Activated CD8-positive, alpha-beta memory T cell treated with anti-CD3 and anti-CD28 coated beads, Interleukin-2, amount 10 ng/mL, durations not matched to agents 7 days and 5 days (primary cell): ENCODE measurements at places on chromosomes 3 and 15.

- no peak for DNase-seq
- no peak overlapping the region for H3K4me3 ChIP-seq
- no peaks in the 10 kb centered on the region for H3K4me1 ChIP-seq
- no peaks in the 10 kb centered on the region for H3K27me3 ChIP-seq
- H3K27ac ChIP-seq = no peak overlapping the region
- no peaks in the 10 kb centered on the region for H3K36me3 ChIP-seq
Measured at GRCh38 chr3:66012711-66013110, 26.0 kb downstream of the MAGI1 start.

DNA sequence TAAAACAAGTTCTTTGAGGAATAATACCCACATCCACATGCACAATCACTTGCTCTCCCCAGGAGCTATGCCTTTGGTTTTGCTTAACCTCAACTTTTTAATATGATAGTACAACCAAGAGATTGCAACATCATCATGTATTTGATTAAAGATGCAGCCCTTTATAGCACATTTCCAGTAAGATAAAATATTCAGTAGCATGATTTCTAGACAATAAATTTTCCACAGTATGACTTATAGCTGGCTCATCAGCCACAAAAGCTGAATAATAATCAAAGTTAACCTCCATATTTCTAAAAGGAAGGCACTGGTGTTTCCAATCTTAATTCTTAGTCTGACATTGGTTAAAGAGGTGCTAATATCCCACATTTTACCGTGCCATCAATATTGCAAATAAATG is 622.5 kb downstream of the TBL1XR1 start:
- no peaks in the 10 kb centered on the region for H3K36me3 ChIP-seq
- H3K27me3 ChIP-seq = no peaks in the 10 kb centered on the region
- no peaks in the 10 kb centered on the region for H3K4me1 ChIP-seq
- H3K4me3 ChIP-seq = no peak overlapping the region
- H3K27ac ChIP-seq = no peak overlapping the region

DNA sequence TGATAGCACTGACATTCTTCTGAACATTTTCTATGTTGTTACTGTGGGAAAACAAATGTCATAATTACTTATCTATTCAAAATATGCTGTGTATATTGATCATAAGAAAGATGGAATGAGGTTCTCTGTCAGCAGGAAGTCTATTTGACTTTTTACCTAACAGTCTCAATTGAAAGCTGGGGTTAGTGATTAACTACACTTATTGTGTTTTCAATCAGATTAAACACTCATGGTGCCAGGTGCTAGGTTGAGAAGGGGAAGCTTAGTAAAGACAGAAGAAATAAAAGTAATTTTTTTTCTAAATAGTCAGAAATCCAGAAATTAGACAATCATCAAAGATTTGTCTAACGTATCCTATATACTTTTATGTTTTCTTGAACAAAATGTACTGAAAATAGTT is 281.0 kb upstream of the NR2E3 start:
- no peak overlapping the region for H3K4me3 ChIP-seq
- H3K27me3 ChIP-seq = peaks cover 43% of the 10 kb centered on the region
- no peaks in the 10 kb centered on the region for H3K4me1 ChIP-seq
- no peak for DNase-seq
- H3K27ac ChIP-seq = no peak overlapping the region
- H3K36me3 ChIP-seq = no peaks in the 10 kb centered on the region

GRCh38 chr3:190738636-190739155 is 123.8 kb downstream of the GMNC start:
- H3K36me3 ChIP-seq = no peaks in the 10 kb centered on the region
- no peaks in the 10 kb centered on the region for H3K4me1 ChIP-seq
- no peaks in the 10 kb centered on the region for H3K27me3 ChIP-seq
- no peak for DNase-seq

GRCh38 chr3:8964436-8965370 is 1.4 kb upstream of the RAD18 start:
- H3K27me3 ChIP-seq = peaks cover 14% of the 10 kb centered on the region
- H3K4me1 ChIP-seq = peaks cover 32% of the 10 kb centered on the region
- DNase-seq = no peak
- no peak overlapping the region for H3K27ac ChIP-seq
- H3K36me3 ChIP-seq = peaks cover 6% of the 10 kb centered on the region

- DNase-seq = no peak
- peaks cover 25% of the 10 kb centered on the region for H3K4me1 ChIP-seq
- no peaks in the 10 kb centered on the region for H3K36me3 ChIP-seq
- no peak overlapping the region for H3K27ac ChIP-seq
Measured at GRCh38 chr3:196440696-196441095, 8.5 kb upstream of the UBXN7 start.
